ENCODE measurements at places on chromosomes 11 and 22. TPM values are rescaled to one million over a fixed set of nuclear protein-coding genes. Genes with fewer than 3 reads are reported as not detected.

DNA sequence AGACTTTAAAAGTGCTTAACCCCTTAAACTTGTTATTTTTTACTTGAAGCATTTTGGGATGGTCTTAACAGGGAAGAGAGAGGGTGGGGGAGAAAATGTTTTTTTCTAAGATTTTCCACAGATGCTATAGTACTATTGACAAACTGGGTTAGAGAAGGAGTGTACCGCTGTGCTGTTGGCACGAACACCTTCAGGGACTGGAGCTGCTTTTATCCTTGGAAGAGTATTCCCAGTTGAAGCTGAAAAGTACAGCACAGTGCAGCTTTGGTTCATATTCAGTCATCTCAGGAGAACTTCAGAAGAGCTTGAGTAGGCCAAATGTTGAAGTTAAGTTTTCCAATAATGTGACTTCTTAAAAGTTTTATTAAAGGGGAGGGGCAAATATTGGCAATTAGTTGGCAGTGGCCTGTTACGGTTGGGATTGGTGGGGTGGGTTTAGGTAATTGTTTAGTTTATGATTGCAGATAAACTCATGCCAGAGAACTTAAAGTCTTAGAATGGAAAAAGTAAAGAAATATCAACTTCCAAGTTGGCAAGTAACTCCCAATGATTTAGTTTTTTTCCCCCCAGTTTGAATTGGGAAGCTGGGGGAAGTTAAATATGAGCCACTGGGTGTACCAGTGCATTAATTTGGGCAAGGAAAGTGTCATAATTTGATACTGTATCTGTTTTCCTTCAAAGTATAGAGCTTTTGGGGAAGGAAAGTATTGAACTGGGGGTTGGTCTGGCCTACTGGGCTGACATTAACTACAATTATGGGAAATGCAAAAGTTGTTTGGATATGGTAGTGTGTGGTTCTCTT, 2.8 kb downstream of the MALAT1 start:
- peaks cover 35% of the 10 kb centered on the region for H3K4me1 ChIP-seq
- H3K36me3 ChIP-seq = peaks cover 33% of the 10 kb centered on the region
- H3K27ac ChIP-seq = no peak overlapping the region
- H3K27me3 ChIP-seq = peaks cover 1% of the 10 kb centered on the region
- no peak overlapping the region for H3K4me3 ChIP-seq
- DNase-seq = no peak

- peaks cover 1% of the 10 kb centered on the region for H3K27me3 ChIP-seq
- H3K27ac ChIP-seq = no peak overlapping the region
- H3K4me1 ChIP-seq = peaks cover 22% of the 10 kb centered on the region
- no peaks in the 10 kb centered on the region for H3K36me3 ChIP-seq
Measured at GRCh38 chr11:76763573-76764346, 19.4 kb upstream of the TSKU start.

NCAM1 gene
- 0.15 TPM for total RNA-seq

SLC17A6 gene
- total RNA-seq = not detected

DNA sequence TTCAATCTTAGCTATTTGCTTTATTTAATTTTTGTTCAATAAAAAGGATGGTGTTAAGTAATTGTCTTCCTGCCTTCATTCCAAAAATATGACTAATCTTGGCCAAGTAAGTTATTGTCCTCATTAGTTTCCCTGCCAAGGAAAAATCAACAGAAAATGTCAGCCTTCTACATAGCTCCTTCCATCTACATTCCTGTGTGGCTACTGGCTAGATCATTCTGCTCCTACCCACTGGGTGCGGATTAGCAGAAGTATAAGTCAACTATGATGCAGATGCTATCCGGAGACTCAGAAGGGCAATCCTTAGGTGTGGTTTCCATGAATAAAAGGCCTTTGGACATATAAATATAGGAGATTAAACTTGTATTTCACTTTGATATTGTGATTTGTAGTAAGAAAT, 154.4 kb downstream of the SBF2 start:
- DNase-seq = no peak
- H3K27ac ChIP-seq = no peak overlapping the region
- no peaks in the 10 kb centered on the region for H3K36me3 ChIP-seq
- no peaks in the 10 kb centered on the region for H3K4me1 ChIP-seq

- H3K27me3 ChIP-seq = no peaks in the 10 kb centered on the region
- H3K36me3 ChIP-seq = no peaks in the 10 kb centered on the region
- no peaks in the 10 kb centered on the region for H3K4me1 ChIP-seq
- H3K4me3 ChIP-seq = no peak overlapping the region
- DNase-seq = no peak
Measured at GRCh38 chr11:66361502-66361941, 10.0 kb downstream of the SLC29A2 start.

CCND1 gene
- 0.21 TPM for total RNA-seq

SMC1B gene
- 0.58 TPM for total RNA-seq

DNA sequence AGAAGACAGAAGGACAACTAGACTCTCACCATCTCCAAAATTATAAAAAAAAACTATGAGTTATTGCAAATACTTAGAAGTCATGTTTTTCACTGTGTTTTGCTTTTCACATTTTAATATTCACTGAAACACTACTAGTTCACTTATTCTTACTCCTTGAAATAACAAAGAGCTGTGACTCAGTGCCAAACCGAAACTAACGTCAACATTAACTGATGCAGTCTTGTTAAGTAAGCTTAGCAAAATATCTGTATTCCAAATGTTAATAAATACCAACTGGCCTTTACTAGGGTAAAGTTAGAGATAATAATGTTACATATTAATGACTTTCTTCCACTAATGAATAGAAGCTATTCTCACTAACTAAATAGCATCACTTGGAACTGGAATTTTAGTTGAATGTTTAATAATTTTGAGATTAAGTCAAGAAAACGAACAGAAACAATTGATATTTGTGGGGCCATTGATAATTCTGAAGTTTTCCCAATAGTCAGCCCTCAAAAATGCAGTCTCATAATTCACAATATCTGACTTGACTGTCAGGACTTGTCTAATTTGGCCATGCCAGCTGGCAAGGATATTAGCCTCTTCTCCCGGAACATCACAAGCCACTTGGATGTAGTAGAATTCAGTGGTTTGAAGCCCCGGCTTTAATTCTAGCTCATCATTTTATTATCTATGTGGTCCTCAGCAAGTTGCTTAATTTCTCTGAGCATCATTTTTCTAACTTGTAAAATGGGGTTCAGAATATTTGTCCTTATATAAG, 230.1 kb upstream of the DDI1 start:
- no peaks in the 10 kb centered on the region for H3K36me3 ChIP-seq
- no peaks in the 10 kb centered on the region for H3K27me3 ChIP-seq
- DNase-seq = no peak
- H3K4me3 ChIP-seq = no peak overlapping the region

DNA sequence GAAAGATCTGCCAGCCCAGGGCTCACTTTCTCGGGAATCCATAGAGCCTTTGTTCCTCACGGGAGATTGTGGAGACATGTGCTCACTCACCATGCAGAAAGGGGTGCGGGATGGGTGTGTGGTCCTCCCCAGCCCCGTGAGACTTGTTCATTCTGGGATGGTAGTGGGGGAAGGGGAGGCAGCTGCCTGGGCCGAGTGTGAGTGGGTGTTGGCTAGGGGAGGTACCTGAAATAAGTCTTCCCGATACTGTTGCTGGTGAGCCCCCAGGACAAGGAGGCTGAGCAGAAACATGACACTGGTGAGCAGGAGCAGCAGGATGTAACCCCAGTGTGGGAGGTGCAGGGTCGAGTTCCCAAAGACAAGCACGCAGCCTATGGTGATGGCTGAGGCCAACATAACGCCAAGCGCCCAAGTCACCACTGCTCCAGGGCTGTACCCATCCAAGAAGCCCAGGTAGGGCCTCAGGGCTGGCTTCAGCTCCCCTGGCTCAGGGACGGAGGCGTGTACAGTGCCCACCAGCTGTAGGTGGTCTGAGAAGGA, 2.8 kb downstream of the SLC7A4 start:
- no peak overlapping the region for H3K4me3 ChIP-seq
- DNase-seq = no peak

PKP3 gene
- not detected for total RNA-seq

GRCh38 chr11:31233425-31233824, 136.1 kb downstream of the DCDC1 start:
- H3K4me3 ChIP-seq = no peak overlapping the region
- no peaks in the 10 kb centered on the region for H3K4me1 ChIP-seq
- H3K27ac ChIP-seq = no peak overlapping the region
- DNase-seq = no peak
- no peaks in the 10 kb centered on the region for H3K36me3 ChIP-seq

DNA sequence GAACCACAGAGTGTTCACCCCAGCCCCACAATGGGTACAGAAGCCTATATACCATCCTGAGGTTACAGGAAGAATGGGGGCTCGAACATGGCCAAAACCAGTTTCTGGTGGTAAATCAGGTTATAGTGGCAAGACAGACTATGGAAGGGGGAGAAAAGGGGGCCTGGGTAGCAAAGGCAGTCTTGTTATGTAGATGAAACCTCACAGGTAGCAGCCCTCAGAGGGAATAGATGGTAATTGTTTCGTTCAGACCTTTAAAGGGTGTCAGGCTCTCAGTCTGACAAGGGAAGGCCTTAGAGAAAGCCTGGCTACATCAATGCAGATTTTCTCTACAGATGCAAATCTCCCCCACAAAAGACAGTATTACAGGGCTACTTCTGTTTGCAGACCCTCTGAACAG, 3.4 kb downstream of the CAPN1 start:
- DNase-seq = no peak

DNA sequence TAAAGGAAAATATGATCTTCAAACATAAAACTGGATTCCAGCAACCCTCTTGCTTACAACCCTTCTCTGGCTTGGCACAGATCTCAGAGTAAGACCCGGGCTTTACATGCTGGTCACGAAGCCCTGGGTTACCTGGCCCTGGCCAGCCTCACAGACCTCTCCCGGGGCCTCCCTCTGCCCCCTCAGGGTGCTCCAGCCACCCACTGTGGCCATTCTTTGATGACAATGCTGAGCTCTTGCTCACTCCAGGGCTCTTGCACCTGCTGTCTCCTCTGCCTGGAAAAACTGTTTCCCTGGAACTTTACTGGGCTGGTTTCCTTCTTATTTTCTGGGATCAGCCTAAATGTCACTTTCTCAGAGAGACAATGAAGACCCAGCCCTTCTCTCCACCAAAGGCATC, 43.9 kb downstream of the C11orf96 start:
- DNase-seq = no peak
- H3K4me3 ChIP-seq = no peak overlapping the region
- no peaks in the 10 kb centered on the region for H3K4me1 ChIP-seq
- H3K27me3 ChIP-seq = no peaks in the 10 kb centered on the region

BTG4 gene
- total RNA-seq = not detected

C11orf97 gene
- not detected for total RNA-seq

GRCh38 chr22:33921525-33922348, 1.5 kb upstream of the LARGE1 start:
- no peak for DNase-seq
- peaks cover 52% of the 10 kb centered on the region for H3K27me3 ChIP-seq
- H3K36me3 ChIP-seq = peaks cover 2% of the 10 kb centered on the region
- peak overlapping the region; percentile 58 for H3K4me3 ChIP-seq

OR51B2 gene
- total RNA-seq = not detected

Data from activated CD4-positive, alpha-beta T cell treated with anti-CD3 and anti-CD28 coated beads, Interleukin-2, amount 10 ng/mL, durations not matched to agents 7 days and 5 days (primary cell).